NCI-H1417 (cell line): ENCODE measurements at places on chromosomes 11 and 22.

DNA sequence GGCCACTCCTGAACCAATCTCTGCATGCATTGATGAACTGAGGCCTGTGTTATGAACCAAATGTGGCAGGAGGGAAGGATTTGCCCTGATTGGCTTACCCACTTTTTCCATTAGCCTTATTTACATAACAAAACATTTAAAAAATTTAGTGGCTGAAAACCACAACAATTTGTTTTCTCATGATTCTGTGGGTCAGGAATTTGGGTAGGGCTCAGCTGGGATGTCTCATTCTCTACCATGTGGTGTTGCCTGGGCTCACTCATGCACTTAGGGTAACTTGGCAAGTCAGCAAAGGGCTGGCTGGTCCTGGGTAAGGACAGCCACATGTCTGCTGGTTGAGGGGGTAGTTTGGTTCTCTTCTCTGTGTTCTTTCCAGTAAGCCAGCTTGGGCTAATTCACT is 35.1 kb upstream of the CYP2R1 start:
- DNase-seq: no peak

GRCh38 chr11:83002053-83002452 is 69.6 kb downstream of the RAB30 start:
- DNase-seq: no peak

GRCh38 chr22:30866811-30867271 is 101.7 kb downstream of the MORC2 start:
- no peak for DNase-seq

GRCh38 chr11:121535129-121535796 is 82.5 kb upstream of the SORL1-AS1 start:
- no peak for DNase-seq
